NCI-H2029 (cell line): ENCODE measurements at places on chromosomes 12 and 14.

GRCh38 chr14:99573000-99573330 is 31.0 kb downstream of the CCDC85C start:
- DNase-seq: no peak

DNA sequence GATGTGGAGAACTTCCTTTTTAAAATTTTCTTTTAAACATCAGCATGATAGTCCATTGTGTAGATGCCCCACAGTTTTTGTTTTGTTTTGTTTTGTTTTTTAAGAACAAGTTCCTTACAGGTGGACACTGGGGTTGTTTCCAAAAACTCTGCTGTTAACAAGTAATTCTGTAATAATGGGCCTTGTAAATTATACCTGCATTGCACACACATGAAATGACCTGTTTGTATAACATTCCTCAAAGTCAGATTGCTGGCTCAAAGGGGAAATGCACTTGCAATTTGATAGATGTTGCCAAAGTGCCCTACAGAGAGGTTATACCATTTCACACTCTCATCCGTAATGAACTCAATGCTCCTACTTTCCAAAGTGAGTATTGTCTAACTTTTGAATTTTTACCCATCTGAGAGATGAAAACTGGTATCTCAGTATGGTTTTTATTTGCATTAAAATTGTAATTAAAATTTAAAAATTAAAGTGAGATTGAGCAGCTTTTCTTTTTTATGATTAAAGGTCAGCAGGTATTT is 89.2 kb downstream of the SPPL3 start:
- DNase-seq: no peak

- no peak for DNase-seq
These were observed 181.0 kb downstream of the MYRFL start for GRCh38 chr12:70005864-70006618.

DNA sequence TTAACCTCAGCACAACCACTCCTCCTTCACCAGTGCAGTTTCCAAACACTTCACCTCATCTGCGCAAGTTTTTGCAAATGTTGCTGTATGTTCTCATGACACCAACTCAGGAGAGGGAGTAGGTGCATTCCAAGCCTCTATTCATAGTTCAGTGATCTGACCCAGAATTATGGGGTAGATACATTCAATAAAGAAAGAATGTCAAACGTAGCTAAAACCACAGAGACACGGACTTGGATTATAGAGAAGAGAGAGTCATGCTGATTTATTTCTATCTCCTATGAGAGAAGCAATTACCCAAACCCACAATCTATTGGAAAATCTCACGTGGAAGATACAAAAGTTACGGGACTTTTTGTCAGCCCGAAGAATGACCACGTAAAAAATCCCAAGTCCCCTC is 1006.0 kb upstream of the TMEM132C start:
- DNase-seq: no peak

DNA sequence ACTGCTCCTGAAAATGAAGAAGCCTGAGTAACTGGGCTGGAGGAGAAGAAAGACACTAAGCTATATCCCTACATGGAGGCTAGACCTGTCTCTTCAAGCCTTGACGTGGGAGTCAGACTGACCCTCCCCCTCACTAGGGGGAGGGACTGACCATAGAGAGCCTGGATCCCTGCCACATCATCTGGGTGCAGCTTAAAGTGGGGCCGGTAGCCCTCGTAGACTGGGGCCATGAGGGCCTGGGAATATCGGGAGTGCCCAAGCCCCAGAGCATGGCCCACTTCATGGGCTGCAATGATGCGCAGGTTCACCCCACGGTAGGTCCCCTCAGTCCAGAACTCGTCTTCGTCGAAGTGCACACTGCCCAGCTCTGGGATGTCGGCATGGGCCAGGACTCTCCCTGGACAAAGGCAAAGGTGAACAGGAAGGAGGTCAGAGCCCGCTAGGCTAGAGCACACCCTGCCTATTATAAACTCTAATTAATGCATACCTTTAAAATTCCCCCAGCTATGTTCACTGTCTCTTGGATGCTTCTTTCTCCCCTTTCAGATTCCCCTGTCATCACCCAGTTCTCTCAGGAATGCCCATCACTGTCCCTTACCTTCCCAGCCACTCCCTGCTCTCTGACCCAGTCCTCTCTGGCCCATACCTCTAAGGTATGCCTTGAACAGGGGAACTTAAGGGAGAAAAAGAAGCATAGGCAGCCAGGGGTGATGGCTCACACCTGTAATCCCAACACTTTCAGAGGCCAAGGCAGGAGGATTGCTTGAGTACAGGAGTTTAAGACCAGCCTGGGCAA is 3.2 kb downstream of the MMP19 start:
- no peak for DNase-seq

GRCh38 chr12:944211-944610 is 5.3 kb downstream of the RAD52 start:
- DNase-seq: no peak

GRCh38 chr12:21483531-21483930 is 17.9 kb downstream of the RECQL start:
- DNase-seq: peak; percentile 84

DNA sequence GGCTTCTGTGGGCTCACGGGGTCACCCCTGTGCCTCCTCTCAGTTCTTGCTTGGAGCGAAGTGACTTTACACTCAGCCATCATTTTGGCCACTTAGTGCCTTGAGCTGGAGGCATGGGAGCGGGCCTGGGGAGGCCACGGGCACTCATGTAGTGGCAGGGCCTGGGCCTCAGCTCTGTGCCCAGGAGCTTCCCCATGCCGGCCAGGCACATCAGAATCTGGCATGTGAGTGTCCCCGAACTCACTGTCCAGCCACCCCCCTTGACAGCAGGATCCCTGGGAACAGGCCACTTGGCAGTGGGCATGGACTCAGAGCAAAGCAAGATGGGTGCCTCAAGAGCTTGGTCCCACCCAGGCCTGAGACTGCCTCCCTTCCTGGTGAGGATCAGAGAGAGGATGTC is 29.5 kb downstream of the DDX51 start:
- DNase-seq: no peak

- DNase-seq: no peak
These were observed 145.8 kb downstream of the BICD1 start for GRCh38 chr12:32252199-32253073.

DNA sequence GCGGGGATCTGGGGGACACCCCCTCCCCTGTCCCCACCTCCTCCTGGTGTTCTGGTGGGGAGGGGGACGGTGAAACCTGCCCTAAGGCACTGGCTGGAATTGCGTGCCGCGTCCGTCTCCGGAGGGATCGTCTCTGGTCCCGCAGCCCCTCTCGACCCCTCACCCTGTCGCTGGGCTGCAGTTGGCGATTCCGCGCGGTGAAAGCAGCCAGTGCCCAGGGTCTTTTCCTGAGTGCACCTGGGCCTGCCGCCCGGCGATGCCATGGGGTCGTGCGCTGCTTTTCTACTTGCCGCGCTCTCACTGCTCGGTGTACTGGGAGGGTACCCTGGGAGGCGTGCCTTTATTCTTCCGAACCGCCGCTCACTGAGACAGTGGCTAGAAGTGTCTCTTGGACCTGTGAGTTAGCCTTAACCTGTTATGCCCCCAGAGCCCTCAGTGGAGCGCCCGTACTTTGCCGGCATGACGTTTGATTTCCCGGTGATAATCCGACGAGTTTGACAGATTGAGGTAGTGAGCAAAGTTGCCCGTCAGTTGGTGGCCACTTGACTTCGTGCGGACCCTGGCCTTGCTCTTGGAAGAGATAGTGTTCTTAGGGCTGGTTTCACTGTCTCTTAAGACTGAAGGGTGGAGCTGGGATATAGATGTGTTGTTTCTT is 788 bp downstream of the SFSWAP start:
- no peak for DNase-seq

GRCh38 chr12:5913387-5913786 is 31.7 kb downstream of the ANO2 start:
- DNase-seq: no peak

DNA sequence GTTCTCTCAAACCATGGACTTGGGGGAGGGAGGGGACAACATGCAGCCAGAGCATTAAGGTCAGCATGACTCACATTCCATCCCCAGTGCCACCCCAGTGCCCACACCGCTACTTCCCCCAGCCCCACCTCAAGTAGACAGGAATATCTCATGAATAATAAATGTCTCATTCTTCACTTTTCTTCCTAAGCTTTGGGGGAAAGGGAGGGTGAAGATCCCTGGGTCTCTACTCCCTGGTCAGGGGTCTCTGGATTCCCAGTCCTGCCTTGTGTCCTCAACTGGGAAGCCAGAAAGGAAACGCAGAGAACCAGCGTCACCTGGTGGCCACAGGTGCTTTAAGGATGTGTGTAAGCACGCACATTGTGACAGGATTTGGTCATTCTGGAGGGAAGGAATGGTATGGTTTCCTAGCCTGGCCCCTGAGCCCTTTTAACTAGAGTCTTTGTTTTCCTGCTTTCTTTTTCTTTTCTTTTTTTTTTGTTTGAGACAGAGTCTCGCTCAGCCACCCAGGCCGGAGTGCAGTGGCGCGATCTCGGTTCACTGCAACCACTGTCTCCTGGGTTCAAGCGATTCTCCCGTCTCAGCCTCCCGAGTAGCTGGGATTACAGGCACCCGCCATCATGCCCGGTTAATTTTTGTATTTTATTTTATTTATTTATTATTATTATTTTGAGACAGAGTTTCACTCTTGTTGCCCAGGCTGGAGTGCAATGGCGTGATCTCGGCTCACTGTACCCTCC is 3.4 kb downstream of the GPR84 start:
- DNase-seq: peak; percentile 87

GRCh38 chr12:32987512-32987911 is 90.9 kb upstream of the PKP2 start:
- no peak for DNase-seq

DNA sequence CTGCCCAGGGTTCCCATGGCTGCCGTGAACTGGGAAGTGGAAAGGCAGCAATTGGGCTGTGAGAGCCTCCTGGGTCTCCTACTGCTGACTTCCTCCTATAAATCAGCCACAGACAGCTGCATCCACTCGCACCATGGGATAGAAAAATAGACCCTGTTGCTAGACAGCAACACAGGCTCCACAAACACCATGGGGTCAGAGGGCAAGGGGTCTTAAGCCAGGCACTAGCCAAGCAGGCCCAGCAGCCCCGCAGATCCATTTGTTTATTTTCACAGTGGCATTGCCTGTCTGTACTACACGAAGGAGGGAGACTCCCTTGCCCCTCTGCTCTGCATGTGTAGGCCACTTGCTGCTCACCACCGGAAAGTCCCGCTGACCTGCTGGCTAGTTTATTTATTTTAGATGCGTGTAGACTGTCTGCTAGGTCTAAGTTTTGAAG is 139.8 kb downstream of the DACT1 start:
- DNase-seq: no peak

DNA sequence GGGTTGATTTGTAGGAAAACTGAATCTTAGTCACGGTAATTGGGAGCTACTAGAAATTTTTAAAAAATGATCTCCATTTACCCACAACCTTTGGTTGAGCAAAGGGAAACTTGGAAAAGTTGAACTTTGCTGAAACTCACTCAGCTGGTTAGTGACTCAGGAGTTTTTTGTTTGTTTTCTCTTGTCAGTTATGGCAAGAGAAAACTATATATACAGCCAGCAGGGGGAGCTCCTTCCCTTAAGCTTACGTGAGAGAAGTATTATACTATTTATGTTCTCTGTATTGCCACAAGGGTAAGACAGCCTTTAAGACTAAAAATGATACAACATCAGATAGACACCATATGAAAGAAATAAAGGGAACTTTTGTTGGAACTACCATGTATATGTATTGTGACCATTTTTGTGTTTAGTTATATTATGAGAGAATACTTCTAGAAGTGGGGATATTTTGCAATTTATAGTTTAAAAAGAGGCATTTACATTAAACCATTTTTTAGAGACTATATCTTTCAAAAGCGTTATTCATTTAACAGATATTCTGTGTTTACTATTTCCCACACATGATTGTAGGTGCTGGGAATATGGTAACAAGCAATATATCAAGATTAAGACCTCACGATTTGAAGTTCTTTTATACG is 28.1 kb upstream of the TBC1D30 start:
- DNase-seq: peak; percentile 86

DNA sequence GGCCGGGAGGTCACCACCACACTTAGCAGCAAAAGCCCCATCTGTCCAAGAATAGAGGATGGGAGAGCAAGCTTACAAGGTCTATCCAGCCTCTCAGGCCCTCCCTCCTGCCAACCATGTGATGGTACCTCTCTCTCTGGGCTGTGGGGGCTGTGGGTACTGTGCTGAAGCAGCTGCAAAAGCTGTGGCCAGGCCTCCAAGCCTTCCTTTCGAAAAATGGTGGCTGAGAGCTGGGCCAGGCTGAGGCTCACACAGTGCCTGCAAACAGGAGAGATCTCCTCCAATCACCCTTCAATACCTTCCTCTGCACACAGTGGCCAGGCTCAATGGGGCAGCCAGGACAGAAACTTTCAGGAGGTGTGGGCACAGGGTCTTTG is 1.1 kb downstream of the IPO4 start:
- no peak for DNase-seq

- DNase-seq: peak; percentile 44
These were observed 30.9 kb downstream of the ERGIC2 start for GRCh38 chr12:29350080-29350479.
